ENCODE measurements at places on chromosomes 13 and 19. TPM values are rescaled to one million over a fixed set of nuclear protein-coding genes. Genes with fewer than 3 reads are reported as not detected.

APC2 gene
- 0.21 TPM for total RNA-seq

SERTAD3 gene
- 14.3 TPM for total RNA-seq

MYH14 gene
- not detected for total RNA-seq

ZNF440 gene
- total RNA-seq, result 8.7 TPM

APOC4 gene
- total RNA-seq, result not detected

WDR88 gene
- total RNA-seq, result not detected

ZNF729 gene
- not detected for total RNA-seq

HIPK4 gene
- not detected for total RNA-seq

PDCD5 gene
- total RNA-seq, result 81.6 TPM

TYROBP gene
- total RNA-seq, result not detected

GNG8 gene
- 9.6 TPM for total RNA-seq

TRPM4 gene
- total RNA-seq, result 0.52 TPM

ADGRE2 gene
- 1.1 TPM for total RNA-seq

ZNF486 gene
- total RNA-seq, result 8.4 TPM

BSG gene
- total RNA-seq, result 244 TPM

IGFL2 gene
- total RNA-seq, result not detected

TRIM28 gene
- 336 TPM for total RNA-seq

PRR22 gene
- 4.6 TPM for total RNA-seq

NR1H2 gene
- total RNA-seq, result 58.3 TPM

PLEKHJ1 gene
- 45.8 TPM for total RNA-seq

CGB2 gene
- not detected for total RNA-seq

WDR83 gene
- total RNA-seq, result 17.7 TPM

URAD gene
- total RNA-seq, result not detected

CLEC17A gene
- 2.0 TPM for total RNA-seq

RFC3 gene
- 55.0 TPM for total RNA-seq

PCDH20 gene
- total RNA-seq, result not detected

C19orf85 gene
- total RNA-seq, result not detected

NLRP7 gene
- not detected for total RNA-seq

KLF1 gene
- not detected for total RNA-seq

RNF225 gene
- 0.64 TPM for total RNA-seq

ZNF571 gene
- total RNA-seq, result 3.3 TPM

LGALS16 gene
- not detected for total RNA-seq

RYR1 gene
- total RNA-seq, result 41.5 TPM

PSG1 gene
- total RNA-seq, result 0.45 TPM

ZNF628 gene
- total RNA-seq, result 11.3 TPM

KISS1R gene
- total RNA-seq, result 53.1 TPM

C1QTNF9 gene
- total RNA-seq, result not detected

TMEM38A gene
- total RNA-seq, result 0.76 TPM

COX7A1 gene
- total RNA-seq, result not detected

PSG7 gene
- not detected for total RNA-seq

SLC25A41 gene
- total RNA-seq, result not detected

FRY gene
- 7.0 TPM for total RNA-seq
